ENCODE measurements at places on chromosomes 6 and 20. TPM values are rescaled to one million over a fixed set of nuclear protein-coding genes. Genes with fewer than 3 reads are reported as not detected.

- DNase-seq, result no peak
These were observed 142.8 kb upstream of the PTPRK start for GRCh38 chr6:128663238-128663637.

DNA sequence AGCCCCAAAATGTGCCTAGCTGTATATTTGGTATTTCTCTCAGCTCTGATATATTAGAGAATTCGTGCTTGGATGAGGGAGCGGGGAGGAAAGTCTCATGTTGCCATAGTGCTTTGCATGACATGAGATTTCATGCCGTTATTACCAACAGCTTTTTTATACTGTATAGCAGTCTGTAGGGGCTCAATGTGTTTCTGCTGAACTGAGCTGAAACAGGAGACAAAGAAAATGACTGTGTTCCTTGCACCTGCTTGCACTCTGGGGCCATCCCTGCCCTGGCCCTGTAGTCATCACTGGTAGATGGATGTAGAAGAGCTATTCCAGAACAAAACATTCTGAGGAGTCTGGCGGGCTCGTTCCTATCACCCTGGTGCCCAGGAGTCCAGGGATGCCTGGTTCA is 128.0 kb upstream of the SASH1 start:
- no peak for DNase-seq

- DNase-seq, result peak; percentile 64
These were observed 1.1 kb downstream of the CITED2 start for GRCh38 chr6:139373154-139373927.

- DNase-seq, result no peak
These were observed 134.0 kb upstream of the PHACTR1 start for GRCh38 chr6:12582421-12583110.

DNA sequence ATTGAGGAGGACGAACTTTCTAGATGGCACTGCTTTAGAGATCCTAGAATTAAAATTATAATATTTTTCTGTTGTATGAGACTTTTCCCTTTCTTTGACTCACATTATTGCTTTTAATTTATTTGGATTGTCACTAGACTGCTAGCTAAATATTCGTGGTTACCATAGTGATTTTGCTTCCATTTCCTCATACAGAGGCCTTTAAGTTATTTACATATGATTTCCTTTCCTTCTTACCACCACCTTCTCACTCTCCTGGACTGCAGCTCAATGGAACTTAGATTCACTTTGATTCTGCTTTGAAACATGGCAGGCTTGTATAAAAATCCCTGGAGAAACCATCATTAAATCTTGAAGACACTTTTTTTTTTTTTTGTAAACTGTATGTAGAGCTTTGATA is 222.9 kb downstream of the LAMA2 start:
- no peak for DNase-seq

DNA sequence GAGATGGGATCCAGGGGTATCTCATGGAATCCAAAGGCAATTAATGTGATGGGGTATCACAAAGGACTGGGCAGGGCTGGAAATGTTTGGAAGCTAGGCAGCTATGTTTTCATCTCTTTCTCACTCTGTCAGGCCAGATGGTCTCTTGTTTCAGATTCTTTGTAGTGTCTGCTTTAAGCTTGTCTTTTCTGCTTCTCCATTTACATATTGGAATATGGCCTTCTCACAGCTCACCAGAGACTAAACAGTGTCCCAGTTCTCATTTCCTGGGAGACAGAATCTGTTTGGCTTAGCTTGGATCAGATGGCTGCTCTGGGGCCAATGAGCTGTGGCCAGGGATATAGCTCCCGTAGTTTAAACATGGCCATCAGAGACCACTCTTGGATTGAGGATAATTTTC is 78.9 kb downstream of the SLC35F1 start:
- DNase-seq, result no peak

DNA sequence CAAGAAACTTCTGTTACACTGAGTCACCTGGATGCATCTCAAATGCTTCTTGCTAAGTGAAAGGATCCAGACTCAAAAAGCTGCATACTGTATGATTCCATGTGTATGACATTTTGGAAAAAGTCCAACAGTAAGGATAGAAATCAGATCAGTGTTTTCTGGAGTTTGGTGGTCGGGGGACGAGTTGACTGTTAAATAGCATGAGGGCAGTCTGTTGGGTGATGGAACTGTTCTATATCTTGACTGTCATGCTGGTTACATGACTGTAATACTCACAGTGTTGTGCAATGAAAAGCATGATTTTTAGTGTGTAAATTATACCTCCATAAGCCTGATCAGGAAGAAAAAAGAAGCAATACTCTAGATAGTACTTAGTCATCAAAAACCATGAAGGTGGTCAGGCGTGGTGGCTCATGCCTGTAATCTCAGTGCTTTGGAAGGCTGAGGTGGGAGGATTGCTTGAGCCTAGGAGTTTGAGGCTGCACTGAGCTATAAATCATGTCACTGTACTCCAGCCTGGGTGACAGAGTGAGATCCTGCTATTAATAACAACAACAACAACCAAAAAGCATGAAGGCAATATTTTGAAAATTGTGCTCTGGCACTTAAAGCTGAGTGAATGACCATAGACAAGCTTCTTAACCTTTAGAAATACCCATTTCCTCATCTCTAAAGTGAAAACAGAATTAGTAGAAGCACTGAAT is 30.5 kb upstream of the SASH1 start:
- no peak for DNase-seq

DNA sequence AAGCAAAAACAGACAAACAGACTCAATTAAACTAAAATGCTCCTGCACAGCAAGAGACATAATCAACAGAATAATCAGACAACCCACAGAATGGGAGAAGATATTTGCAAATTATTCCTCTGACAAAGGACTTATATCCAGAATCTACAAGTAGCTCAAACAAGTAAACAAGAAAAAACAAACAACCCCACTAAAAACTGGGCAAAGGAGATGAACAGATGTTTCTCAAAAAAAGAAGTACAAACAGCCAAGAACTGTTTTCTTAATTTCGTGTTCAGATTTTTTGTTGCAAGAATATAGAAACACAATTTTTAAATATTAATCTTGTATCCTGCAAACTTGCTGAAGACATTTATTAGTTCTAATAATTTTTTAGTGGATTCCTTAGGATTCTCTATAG is 274.1 kb downstream of the BCKDHB start:
- no peak for DNase-seq

DNA sequence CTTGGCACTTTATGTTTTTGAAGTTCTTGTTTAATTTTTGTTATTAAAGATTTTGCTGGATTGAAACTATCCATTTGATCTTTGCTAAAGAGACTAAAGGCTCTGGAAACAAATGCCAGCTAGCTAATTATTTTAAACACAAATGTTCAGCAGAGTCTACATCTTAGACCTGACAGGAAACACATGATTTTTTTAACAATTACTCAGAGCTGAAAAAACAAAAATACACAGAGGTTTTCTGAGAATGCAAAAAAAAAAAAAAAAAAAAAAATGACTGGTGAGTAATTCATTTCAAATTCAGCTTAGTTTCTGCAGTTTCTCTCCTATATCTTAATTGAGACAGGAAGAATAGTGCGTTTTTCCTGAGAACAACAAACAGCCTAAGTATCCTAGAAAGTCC is 448.0 kb downstream of the TENT5A start:
- DNase-seq, result peak; percentile 7

- DNase-seq, result no peak
These were observed 192.2 kb downstream of the TBC1D32 start for GRCh38 chr6:121142093-121142492.

DNA sequence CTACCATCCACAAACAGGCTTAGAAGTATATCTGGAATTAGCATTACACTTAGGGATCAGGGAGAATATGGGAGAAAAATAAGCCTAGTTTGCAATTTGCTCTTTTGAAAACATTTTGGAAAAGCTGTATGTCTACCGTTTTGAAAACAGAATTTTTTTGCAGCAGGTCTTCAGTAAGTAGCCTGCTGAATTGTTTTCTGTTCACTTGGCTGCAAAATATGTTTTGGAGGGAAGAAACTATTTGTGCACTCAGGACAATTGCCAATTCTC is 39.6 kb downstream of the ILRUN start:
- DNase-seq, result no peak

DNA sequence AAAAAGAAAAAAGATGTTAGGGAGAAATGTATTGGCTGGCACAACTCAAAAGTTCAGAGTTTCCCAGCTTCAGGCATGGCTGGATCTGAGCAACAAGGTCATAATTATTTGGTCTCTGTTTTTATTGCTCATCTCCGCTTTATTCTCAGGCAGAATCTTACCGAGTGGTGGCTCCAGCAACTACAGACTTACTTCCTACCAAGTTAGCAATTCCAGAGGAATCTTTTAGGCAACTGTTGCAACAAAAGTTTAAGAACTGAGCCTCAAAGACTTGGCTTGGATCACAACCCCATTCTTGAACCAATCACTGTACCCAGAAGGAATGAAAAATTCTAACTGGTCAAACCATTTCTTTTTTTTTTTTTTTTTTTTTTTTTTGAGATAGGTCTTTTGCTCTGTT is 35.5 kb upstream of the NCOA3 start:
- no peak for DNase-seq

DNA sequence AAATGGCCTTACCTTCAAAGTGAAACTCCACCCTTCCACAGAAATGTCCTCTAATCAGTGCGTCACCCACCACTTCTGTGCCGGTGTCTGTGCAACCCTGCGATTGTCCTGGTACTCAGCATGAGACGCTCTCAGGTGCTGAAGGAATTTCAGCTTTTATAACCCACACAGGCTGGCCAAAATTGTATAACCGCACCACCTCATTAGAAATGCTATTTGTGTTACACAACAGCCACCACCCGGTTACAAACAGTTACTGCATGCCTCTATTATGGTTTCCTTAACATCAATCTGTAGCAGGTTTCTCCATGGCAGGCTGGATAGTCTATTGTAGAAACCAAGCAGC is 51.5 kb downstream of the SLC23A2 start:
- no peak for DNase-seq

GRCh38 chr6:743320-744096 is 50.6 kb upstream of the EXOC2 start:
- DNase-seq, result peak; percentile 57

SLC22A2 gene
- total RNA-seq, result not detected

CCDC170 gene
- 0.21 TPM for total RNA-seq

NPBWR2 gene
- total RNA-seq, result not detected

EYS gene
- total RNA-seq, result not detected
